ENCODE measurements at places on chromosomes 7 and 10. TPM values are rescaled to one million over a fixed set of nuclear protein-coding genes. Genes with fewer than 3 reads are reported as not detected.

The NKX2-3 gene
- polyA plus RNA-seq = not detected

The CLDN3 gene
- not detected for polyA plus RNA-seq

The SEMA3C gene
- polyA plus RNA-seq = 142 TPM

The PTPRE gene
- 16.0 TPM for polyA plus RNA-seq

The HOXA1 gene
- 5.2 TPM for polyA plus RNA-seq

The AGBL3 gene
- 0.57 TPM for polyA plus RNA-seq

DNA sequence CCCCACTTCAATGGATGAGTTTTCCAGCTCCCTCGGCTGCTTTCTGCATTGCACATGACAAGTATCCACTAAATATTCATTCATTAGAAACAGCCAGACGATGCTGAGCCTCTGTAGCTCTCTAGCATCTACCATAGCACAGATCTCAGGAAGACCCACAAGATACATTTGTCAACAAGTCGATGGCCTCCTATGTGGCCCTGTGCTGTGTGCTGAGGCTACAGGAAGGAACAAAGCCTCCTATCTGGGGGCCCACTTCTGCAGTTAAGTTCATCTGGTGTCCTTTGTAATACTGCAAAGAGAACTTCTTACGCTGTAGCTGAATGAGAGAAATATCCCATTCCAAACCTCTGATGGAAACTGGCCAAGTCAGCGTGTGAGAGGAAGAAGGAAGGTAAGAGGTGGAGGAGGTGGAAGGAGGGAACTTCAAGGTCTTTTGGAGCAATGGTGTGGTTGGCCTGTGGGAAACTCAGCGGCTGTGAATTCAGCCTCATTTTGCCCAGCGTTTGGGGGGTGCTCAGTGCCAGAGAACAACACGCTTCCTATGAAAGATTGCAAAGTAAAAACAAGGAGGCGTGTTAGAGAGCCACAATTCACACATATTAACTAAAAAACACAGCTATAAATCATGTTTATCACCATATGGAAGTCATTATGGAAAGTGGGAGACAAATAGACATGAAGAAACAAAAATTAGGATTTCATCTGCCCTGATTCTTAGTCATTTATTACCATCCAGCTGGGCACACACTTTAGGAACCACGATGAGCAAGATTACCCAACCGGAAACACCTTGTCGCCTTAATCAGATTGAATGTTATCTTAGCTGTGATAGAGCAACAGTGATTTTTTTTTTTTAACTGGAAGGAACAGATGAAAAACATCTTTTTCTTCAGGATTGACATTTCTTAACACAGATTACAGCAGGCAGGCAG lies 62.2 kb upstream of the USP6NL start:
- no peaks in the 10 kb centered on the region for H3K27me3 ChIP-seq
- no peaks in the 10 kb centered on the region for H3K36me3 ChIP-seq
- no peak for DNase-seq
- no peaks in the 10 kb centered on the region for H3K4me1 ChIP-seq

DNA sequence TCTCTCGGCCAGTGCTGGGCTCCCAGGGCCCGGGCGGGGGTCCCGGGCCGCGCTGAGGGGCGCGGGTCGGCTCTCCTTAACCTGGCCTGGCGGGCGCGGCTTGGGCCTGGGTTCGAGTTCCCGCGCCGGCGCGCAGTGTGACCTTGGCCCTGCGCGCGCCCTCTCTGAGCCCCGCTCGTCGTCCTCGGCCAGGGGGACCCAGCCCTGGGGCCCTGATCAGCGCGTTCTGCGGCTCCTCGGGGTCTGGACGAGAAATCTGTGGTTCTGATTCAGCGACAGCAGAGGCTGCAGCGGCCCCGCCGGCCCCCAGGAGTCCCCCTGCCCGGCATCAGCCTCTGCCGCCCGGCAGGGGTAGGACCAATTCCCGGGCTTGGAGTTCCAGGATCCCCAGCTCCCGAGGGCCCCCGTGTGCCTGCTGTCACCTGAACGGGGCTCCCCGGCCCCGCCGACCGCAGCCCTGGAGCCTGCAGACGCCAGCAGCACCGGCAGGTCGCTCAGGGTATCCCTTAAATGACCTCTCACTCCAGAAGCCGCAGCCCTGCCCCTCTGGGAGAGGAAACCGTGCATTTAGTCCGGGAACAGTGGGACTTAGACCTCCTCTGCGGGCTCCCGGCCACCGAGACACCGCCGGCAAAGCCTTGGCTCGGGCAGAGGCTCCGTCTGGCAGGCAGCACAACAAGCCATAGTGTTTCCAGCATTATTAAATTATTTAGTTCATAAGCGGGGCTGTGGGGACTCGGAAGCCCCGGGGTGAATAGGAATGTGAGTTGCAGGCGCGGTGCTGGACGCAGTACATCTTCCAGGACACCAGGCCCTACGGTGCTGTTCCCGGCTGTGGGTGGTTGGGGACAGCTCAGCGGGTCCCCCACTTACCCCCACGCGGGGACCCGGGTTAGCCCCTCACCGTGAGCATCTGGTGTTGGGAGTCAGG lies 572 bp downstream of the CHST12 start:
- H3K4me3 ChIP-seq = peak overlapping the region; percentile 74
- peaks cover 20% of the 10 kb centered on the region for H3K4me1 ChIP-seq
- DNase-seq = no peak
- no peaks in the 10 kb centered on the region for H3K36me3 ChIP-seq
- no peaks in the 10 kb centered on the region for H3K27me3 ChIP-seq

DNA sequence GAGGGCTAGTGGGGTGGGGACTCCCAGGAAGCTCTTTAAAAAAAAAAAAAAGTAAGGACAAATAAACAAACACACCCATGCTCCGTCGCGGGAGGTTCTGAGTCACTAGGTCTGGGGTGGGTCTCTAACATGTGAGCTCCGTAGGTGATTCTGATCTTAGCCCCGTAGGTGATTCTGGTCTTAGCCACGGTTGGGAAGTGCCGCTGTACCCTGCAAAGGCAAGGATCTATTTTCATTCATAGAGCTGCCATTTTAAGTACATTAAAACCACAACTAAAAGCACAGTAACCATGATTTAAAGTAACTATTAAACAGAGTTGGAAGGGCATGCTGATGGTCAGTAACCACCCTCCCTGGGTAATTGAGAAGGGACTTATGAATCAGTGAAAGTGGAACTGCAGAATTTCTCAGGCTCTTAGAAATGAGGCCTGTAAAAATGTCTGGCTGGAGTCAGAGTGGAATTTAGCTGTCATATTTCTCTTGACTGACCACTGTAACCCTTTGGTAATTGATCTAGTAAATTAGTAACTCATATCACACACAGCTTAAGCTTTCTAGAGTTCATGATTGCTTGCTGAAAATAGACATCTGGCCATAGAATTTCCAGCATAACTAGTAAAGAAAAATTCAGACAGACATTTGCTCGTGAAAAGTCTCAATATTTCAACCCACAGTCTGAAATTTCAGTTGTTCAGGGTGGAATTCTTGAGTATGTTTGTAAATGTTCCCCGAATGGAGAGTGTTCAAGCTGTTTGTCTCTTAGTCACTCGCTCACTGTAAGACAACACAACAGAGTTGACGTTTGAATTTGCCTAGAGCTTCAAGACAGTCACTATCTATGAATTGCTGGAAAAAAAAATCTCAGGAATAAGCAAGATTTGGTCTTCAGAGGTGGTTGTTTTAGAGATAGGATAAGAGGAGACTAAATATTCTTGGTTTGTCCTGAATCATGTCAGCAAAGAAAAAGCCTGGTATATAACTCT lies 34.2 kb upstream of the TCF7L2 start:
- no peak for DNase-seq
- H3K4me1 ChIP-seq = peaks cover 25% of the 10 kb centered on the region
- no peaks in the 10 kb centered on the region for H3K27me3 ChIP-seq
- H3K4me3 ChIP-seq = no peak overlapping the region
- H3K27ac ChIP-seq = no peak overlapping the region

- no peaks in the 10 kb centered on the region for H3K4me1 ChIP-seq
- no peaks in the 10 kb centered on the region for H3K27me3 ChIP-seq
- H3K36me3 ChIP-seq = no peaks in the 10 kb centered on the region
- no peak overlapping the region for H3K27ac ChIP-seq
Measured at GRCh38 chr7:77320137-77320536, 96.0 kb downstream of the GSAP start.
